ENCODE measurements at places on chromosomes 1 and 21.

- DNase-seq: peak; percentile 72
These were observed 11.0 kb downstream of the YIPF1 start for GRCh38 chr1:53878492-53879105.

DNA sequence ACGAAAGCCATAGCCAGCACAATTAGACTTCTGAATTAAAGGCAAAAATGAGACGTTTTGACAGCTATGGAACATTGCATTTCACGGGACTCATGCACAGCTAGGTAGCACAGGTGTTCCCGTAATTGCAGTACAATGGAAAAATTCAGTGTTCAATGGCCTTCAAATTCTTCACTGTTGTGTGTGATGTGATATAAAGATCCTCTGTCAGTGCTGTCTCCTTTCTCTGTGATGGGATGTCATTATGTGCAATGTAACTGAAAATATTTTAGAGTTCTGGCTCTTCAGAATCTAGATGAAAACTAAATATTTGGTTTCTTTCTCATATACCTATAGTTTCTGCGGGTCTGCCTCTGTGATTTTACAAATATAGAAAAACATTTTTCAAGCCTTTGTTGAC, 1599.7 kb downstream of the MRPL39 start:
- DNase-seq: no peak

GRCh38 chr1:240019524-240019923, 72.2 kb upstream of the FMN2 start:
- DNase-seq: no peak

GRCh38 chr1:232863544-232864275, 58.5 kb downstream of the MAP10 start:
- DNase-seq: no peak

DNA sequence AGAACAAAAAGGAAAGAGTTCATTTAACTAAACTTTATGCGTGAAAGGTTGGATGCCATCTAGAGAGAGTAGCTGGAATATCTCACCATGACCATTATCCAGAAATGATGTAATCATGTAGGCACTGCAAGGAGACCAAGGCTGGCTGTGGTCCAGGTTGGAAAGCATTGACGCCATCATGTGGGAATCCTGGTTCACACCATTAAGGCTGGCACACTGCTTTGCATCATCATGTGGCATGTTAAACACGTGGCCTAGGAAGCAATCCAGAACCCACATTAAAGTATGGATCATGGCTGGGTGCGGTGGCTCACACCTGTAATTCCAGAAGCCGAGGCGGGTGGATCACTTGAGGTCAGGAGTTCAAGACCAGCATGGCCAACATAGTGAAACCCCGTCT, 4.3 kb downstream of the ADAMTS1 start:
- peak; percentile 92 for DNase-seq

DNA sequence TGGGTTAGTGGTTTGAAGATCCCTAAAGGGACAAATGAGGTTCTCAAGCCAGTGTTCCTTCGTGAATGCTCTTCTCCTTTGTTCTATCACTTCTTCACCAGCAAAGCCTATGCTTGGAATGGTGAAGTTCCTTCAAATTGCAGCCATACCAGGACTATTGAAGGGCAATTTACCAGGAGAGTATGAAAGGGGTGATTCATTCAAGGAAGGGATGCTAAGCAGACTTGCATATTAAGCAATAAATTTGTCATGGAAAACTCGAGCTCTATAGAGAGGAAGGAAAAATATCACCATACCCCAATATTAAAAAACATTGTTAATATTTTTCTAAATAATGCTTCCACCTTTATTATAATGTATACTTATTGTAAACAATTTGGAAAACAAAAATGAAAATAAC, 9.3 kb upstream of the TSNAX start:
- peak; percentile 34 for DNase-seq

DNA sequence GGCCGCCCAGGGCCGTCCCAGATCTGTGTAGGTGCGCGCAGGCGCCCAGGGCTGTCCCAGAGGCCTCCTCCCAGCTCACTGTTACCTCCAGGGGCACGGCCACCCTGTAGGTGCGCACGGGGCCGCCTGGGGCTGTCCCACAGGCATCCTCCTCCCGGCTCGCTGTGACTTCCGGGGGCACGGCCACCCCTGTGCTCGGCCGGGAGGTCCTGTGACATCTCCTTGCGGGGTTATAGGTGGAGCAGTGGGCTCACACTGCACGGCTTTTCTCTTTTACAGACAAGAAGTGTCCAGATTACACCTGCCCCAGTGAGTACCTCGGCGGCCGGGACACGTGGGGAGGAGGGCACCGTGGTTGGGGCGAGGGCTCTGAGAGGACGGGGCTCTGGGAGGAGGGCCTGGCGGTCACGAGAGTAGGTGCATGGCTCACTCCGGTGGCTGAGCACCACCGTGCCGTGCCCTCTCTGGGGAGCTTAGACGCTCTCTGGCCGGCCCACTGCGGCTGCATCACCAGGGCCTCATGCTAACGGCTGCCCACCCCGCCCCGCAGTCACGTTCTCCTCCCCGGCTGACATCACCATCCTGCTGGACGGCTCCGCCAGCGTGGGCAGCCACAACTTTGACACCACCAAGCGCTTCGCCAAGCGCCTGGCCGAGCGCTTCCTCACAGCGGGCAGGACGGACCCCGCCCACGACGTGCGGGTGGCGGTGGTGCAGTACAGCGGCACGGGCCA, 21.4 kb downstream of the COL6A1 start:
- no peak for DNase-seq

GRCh38 chr1:34831721-34832246, 27.8 kb downstream of the SMIM12 start:
- DNase-seq: no peak

GRCh38 chr1:98516306-98516705, 145.2 kb upstream of the SNX7 start:
- DNase-seq: peak; percentile 75

DNA sequence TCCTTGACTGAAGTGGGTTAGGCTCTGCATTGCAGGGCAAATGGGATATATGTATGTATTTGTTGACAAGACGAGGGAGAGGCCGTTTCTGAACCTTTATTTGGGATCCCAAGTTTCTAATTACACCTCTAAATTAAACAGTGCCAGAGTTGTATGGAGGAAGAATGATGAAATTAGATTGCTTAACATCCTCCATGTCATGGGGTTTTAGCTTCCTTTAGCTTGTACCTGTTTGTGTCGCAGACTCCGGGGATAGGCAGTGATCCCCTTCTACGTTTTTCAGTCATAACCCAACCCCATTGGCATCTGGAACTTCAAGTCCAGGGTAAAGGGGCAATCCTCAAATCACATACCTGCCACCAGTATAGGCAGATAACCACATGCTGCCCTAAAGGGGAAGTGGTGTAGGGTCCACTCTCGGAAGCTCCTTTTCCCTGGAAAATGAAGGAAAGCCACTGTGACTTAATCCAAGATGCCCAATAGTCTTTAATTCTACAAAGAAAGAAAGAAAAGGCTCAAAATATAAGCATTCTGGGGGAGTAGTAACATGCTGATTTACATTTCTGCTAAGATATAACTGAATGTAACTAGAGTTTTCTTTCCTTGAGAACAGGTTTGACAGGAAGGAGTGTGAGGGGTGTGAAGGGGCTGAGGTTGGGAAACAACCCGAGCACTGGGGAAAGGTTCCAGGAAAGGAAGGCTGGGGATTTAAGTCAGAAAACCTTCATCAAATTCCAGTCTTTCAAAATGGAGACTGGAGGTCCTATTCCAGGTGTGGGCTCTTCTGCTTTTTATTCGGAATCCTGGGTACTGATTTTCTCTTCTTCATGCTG, 77.6 kb downstream of the RGL1 start:
- DNase-seq: peak; percentile 55

DNA sequence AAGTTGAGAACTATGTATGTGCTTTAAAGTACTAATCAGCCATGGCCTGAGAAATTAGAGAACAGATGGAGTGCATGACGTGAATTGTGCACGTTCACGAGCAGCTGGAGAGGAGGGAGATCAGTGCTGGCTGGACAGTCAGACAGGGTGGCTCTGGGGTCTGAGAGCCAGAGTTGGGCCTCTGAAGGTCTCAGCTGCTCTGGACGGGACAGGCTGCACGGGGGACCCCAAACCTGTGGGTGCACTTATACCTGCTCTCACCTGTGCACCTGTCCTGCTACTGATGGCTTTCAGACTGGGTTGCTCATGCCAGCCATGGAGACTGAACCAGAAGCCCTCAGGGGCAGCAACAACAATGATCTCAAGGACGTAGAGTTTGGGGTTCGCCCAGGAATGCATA, 43.5 kb downstream of the UMODL1 start:
- DNase-seq: no peak

DNA sequence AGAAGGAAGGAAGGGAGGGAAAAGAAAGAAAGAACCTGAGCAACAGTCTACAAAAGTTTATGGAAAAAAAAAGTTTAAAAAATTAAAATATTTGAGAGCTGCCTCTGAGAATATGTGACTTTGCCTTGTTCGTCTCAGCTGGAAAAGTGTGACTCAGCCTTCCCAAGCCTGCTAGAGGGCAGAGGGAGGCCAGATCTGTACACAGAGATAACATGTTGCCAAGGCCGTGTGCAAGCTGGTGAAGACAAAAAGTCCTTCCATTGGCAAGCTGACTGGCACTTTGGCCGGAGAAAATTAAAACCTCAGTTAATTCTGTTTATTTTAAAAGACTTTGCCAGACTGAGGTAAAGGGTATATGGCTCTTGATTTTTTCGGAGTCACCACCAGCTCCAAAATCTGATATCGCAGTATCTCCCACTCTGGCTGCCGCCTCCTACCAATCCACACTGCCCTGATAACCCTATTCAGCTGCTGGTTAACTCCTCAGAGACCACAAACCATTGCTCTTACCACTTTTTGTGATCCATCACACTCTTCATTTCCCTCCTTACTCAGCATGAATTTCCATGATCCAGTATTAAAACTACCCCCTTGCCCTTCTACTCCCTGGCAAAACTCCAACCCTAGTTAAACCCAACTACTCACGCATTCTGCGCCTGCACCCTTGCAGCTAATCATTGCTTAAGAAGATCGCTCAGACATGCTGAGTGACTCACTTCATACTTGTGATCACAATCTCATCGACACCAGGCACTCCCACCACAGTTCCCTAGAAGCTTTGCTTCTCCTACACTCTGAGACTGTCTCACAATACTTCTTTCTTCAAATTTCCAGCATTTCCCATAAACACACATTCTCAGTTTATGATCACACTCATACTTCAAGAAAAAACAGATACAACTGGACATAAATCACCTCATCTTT, 5.7 kb upstream of the PPP1R15B start:
- DNase-seq: peak; percentile 98

DNA sequence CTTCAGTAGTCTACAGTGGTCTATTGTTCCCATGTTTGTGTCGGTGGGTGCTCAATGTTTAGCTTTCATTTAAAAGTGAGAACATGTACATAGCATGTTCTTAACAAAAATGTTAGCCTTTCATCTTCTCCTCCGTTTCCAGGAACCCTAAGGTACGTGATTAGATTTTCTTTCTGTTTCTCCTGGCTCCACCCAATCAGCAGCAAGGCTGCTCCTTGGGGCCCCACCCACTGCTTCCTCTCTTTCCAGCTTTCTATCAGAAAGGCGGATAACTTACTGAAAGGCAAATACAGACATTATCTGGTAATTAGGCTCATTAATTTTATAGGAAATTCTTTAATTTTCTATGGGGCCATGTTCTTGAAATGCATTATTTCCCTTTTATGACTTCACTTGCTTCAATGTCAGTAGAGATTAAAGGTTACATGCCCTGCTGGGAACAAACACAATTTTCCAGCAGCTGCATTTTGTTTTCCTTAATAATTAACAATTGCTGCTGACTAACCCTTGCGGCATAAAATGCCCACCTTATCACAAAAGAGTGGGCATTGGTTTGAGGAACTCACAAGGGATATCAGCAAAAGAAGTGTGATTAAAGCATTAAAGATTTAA, 324.9 kb upstream of the SNX7 start:
- DNase-seq: no peak

DNA sequence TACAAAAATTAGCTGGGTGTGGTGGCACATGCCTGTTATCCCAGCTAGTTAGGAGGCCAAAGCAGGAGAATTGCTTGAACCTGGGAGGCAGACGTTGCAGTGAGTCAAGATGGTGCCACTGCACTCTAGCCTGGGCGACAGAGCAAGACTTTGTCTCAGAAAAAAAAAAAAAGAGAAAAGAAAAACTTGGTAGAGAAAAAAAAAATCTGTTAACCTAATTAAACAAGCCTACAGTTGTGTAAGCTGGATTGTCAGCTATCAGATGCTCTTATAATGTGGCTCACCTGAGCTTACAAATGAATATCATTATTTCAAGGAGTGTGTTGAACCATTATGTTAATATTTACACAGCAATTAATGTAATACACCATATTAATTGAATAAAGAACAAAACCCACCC, 26.4 kb upstream of the EYA3 start:
- no peak for DNase-seq

DNA sequence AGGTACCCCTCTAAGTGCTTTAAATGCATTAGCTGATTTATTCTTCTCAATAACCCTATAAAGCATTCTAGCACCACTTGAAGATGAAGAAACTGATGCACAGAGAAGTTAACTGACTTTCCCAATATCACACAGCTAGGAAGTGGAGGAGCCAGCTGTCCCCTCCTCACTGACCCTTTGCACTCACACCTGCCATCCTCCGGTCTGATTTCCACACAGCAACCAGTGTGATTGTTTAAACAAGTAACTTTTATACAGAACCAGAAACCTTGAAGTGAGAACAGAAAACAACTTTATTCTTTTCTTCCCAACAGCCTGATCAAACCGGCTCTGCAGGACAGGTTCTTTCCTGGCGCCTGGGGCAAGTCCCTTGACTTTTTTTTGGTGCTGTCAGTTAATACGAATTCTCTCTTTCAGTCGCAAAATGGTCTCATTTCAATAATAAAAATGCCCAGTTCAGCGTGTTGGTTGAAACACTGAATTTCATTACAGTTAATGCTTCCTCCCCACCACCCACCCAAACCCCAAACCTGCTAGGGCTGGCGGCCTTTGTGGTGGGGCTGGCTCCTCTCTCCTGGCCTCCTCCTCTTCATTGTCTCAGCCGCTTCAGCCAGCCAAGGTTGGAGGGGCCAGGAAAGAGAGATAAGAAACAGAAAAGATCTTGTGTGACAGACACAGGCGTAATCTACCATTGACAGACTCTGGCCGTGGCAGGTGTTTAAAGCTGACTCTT, 26.4 kb upstream of the EEIG2 start:
- peak; percentile 8 for DNase-seq

DNA sequence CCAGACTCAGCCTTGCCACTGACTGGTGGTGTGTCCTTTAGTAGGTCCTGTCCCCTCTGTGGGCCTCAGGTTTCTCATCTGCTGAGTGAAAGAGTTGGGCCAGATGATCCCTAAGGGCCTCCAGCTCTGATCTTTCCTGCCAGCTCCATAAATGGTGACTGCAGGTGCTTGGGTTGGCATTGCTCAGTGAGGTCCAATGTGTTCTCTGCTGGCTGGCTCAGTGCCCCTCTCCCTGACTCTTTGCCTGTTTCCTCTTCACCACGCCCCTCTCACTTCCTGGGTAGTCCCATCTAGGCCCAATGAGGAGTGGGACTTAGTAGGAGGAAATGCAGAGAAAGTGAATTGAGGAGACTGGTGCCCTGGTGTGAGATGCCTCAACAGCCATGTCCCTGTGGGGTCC, 36.6 kb downstream of the UBE2T start:
- DNase-seq: no peak

- peak; percentile 68 for DNase-seq
These were observed 13.3 kb upstream of the SYNC start for GRCh38 chr1:32715901-32716311.
